Cerebellum (tissue), 4 donors: ENCODE measurements at places on chromosomes 3 and 15.

DNA sequence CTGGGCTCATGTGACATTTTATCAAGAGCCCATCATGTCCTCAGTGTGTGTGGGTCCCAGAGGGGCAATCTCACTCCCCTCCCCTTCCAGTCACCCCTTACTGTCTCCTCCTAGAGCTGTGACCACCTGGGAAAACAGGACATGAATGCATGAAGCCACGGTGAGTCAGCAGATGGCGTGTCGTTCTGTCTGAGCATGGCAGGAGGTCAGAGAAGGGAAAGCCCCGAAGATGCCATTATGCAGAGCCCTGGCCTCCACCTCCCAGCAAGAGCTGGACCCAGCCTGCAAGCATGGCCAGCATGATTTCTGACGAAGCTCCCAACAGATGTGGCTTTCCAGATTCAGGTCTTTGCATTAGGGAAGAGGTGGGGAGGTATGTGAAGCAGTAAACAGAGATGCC is 118.5 kb downstream of the TLE3 start:
- no peak for DNase-seq

DNA sequence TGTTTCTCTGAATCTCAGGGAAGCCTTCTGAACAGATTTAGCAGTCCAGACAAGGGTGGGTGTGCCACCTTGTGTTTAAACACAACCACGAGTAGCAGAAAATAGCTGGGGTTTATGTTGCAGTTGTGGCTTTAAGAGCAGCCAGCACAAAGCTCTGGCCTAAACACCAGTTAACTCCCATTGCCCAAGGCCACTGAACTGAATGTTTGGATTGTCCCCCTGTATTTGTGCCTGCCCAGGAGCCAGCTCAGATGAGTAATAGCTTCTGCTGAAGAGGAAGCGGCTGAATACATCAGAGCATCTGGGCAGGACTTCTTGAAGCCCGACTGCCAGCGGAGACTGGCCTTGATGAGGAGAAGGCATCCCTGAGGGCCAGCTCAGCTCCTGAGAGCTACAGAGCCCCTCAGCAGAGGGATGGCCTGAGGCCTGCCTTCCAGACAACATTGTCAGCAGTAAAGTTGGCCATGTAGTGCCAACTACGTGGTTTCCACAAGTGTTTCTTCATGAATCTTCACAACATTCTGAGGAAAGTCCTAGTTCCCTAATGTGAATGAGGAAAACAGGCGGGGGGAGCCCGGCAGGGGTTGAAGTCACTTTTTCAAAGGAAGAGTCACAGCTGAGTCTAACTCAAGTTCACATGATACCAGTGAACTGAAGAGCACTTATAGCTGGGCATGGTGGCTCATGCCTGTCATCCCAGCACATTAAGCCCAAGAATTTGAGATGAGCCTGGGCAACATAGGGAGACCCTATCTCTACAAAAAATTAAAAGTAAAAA is 65.8 kb upstream of the ZBTB38 start:
- no peak for DNase-seq

GRCh38 chr3:69428657-69429255 is 42.9 kb upstream of the FRMD4B start:
- DNase-seq: no peak

GRCh38 chr15:62809968-62810260 is 232.6 kb upstream of the TPM1 start:
- DNase-seq: no peak

DNA sequence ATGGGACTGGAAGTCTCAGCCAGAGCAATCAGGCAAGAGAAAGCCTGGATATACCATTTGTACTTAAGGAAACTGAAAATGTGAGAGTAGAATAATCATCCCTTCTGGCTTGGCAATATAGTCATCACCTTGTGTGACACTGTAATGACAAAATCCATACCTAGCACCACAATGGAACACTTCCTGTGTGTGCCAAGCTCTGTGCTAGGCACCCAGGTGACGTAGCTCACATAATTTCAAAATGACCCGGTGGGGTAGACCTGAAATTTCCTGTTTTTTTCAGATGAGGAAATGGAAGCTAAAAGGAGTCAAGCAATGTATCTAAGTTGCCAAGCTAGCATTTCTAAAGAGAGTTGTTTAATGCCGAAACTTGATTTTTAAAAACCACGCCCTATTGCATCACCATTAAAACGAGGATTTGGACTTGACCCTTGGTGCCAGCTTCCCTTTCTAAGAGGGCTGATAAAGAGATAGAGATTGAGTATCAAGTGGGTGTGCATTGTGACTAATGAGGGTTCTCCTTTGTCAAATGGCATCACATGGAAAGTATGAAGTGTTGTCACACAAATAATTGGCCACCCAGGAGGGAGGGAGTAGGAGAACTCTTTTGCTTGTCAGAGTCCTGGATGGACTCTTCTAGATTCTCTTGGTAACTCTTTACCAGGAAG is 141.3 kb upstream of the PDZRN3 start:
- no peak for DNase-seq

- no peak for DNase-seq
These were observed 5.2 kb upstream of the GNAI2 start for GRCh38 chr3:50230794-50231125.

GRCh38 chr3:29583861-29584260 is 303.0 kb downstream of the RBMS3 start:
- DNase-seq: no peak

DNA sequence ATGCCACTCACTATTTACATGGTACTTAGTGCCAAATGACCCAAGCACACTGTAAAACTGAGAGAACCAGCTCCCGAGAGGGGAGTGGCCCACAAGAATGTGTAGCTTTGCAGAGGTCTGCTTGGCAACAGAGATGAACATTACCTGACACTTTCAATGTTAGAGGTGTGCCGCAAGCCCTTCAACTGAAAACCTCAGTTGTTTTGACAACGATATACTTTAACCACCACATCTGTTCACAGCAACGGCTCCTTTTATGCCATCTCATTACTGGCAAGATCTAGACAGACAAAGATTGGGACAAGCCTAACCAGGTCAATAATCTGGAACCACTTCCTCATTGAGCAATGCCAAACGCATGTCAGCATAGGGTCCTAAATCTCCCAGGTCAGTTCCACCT is 23.7 kb downstream of the NEK10 start:
- no peak for DNase-seq

GRCh38 chr3:172517859-172518466 is 5.3 kb downstream of the TNFSF10 start:
- DNase-seq: no peak
